ENCODE measurements at places on chromosomes 5 and 9.

- no peak for DNase-seq
Measured at GRCh38 chr5:42507451-42508097, 84.3 kb downstream of the GHR start.

GRCh38 chr9:7265181-7265580 lies 507.4 kb downstream of the KDM4C start:
- DNase-seq: no peak

GRCh38 chr5:110852053-110852452 lies 113.2 kb downstream of the SLC25A46 start:
- no peak for DNase-seq

- DNase-seq: no peak
Measured at GRCh38 chr5:1703352-1704050, 96.1 kb downstream of the MRPL36 start.

GRCh38 chr5:178996156-178996555 lies 1.0 kb upstream of the GRM6 start:
- no peak for DNase-seq

DNA sequence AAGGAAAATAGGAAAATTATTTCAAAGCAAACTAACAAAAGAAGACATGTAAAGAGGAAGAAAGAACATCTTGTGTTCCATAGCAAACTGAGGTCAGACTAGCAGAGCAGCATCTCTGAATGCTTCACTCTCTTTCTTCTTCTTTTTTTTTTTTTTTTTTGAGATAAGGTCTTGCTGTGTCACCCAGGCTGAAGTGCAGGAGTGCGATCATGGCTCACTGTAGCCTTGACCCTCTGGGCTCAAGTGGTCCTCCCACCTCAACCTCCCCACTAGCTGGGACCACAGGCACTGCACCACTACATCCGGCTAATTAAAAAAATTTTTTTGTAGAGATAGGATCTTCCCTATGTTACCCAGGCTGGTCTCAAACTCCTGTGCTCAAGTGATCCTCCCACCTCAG lies 36.6 kb downstream of the MELK start:
- no peak for DNase-seq

DNA sequence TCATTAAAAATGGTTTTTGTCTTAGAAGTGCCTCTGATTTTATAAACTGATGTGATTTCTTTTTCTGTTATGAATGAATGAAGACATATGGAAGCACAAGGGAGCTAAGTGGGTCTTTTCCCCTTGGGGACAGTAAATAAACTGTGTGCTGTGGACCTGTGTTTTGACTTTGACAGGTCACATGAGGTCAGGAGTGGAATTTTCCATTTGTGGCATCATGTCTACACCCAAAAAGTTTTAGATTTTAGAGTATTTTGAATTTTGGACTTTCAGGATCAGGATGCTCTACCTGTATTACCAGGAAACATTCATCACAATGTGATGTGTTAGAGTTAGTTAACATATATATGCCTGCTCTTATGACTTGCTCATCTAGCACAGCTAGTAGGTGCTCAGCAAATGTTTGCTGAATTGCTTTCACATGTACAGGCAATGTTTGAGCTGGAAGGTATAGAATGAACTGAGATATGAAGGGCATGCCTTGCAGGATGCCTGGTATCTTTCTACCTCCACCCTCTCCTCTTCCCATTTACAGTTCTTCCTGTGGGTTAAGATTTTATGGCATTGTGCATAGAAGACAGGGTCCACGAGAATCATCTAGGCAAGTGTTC lies 73.2 kb upstream of the NR3C1 start:
- no peak for DNase-seq

- no peak for DNase-seq
Measured at GRCh38 chr5:1036504-1037122, 28.0 kb downstream of the NKD2 start.

DNA sequence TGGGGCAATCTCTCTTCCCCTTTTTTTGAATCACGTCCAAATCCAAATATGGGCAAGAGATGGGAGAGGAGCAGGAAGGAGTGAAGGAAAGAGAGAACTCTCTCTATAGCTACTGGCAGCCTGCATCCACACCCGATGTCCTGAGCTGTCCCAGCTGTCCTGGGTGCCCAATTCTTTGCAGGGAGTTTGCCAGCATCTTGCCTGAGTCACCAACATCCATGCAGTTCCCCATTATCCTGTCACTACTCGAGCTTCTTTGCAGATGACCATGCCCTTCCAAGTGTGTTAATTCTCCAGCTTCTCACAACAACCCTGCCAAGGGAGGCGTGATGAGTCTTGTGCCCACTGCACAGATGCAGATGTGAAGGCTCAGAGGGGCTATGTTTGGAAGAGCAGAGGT lies 127.1 kb downstream of the NSG2 start:
- DNase-seq: no peak

GRCh38 chr5:41270423-41271251 lies 57.3 kb upstream of the C6 start:
- DNase-seq: no peak
